ENCODE measurements at places on chromosomes 16 and 17.

- no peak for DNase-seq
These were observed 67.1 kb downstream of the ABCC1 start for GRCh38 chr16:16016388-16016964.

DNA sequence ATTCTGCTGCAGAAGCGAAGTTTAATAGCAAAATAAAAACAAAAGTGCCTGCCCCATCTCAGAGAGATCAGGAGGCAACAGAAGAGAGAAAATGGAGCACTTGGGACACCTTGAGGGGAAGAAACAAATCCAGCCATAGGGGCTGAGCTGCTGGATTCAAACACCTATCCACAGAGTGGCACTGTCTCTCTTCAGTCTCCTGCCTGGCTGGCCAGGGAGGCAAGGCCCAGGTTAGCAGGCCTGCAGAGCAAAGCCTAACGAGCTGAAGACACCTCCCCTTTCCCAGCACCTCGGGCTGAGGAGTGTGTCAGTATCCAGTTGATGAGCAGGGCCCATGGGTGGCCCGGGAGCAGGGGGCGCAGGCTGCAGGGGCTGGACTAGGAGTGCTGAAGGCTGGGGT lies 8.8 kb upstream of the KRT31 start:
- DNase-seq, result no peak

DNA sequence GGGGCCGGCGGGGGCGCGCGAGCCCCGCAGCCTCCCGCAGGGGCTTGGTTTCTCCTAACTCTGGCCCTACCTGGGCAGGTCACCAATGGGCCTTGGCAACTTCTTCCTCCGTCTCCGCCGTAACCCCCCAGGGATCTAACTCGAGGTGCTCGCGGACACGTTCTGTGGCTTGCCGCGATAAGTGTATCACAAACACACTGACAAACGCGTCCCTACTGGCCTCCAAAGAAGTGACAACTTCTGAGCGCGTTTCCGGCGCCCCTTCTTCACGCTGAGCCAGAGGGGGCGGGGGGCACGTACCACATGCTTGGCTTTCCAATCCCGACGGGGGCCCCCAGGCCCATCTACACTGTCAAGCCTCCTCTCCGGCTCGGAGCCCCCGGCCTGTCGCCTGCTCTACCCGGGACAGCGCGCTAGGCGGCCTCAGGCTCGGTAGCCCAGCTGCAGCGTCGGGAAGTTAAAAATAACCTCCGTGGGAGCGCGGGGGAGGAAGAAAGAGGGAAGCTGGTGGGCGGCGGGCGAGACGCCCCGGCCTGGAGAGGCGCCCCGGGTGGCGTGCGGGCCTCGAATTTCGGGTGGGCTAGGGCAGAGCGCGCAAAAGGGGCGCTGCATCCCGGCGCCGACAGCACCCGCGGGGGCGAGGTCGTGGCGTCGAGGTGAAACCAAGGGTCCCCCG lies 725 bp upstream of the SPHK1 start:
- DNase-seq, result peak; percentile 25

GRCh38 chr17:82280537-82280936 lies 7.0 kb upstream of the CSNK1D start:
- DNase-seq, result no peak

GRCh38 chr17:37024181-37024637 lies 75.5 kb downstream of the AATF start:
- DNase-seq, result no peak

DNA sequence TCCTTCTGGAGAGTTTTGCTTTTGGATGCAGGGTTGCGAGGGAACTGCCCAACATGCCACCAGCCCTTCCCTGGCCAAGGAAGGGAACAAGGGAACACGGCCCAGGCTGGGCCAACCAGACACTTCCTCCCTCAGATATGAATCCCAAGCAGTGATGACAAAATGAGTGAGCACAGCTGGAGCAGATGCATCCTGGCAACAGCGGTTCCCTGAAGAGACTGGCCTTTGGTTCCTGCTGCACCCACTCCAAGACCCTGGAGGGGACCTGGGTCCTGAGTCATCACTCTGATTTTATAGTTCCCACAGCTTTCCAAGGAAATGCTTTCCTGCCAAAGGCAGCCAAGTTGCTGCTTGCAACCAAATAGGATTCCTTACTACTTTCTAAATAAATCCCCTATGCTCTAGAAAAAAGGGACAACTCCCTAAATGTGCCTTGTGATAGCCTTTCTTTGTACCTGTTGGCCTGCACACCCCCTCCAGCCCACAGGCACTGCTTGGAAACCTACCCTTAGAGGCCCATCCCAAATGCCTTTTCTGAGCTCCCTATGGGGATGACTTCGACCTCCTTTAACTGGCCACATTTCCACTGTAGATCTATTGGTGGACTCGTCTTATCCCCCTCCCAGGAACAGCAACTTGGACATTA lies 5.3 kb downstream of the ST3GAL2 start:
- no peak for DNase-seq

DNA sequence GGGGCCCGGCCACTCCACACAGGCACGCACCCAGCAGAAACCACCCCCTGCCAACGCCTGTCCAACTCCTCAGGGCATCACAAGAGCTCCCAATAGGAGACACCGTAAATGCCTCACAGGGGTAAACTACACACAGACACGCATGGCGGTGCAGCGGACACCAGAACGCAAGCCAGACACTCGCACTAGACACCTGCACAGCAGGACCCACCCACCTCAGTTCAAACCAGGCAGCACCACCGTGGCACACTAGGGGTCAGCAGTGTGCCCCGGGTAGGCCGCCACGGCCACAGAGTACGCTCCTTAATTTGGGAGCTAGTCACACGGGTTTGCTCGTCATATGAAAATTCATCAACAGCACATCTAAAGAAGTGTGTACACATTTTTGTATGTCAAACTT lies 3.4 kb downstream of the SLC38A10 start:
- DNase-seq, result peak; percentile 61

DNA sequence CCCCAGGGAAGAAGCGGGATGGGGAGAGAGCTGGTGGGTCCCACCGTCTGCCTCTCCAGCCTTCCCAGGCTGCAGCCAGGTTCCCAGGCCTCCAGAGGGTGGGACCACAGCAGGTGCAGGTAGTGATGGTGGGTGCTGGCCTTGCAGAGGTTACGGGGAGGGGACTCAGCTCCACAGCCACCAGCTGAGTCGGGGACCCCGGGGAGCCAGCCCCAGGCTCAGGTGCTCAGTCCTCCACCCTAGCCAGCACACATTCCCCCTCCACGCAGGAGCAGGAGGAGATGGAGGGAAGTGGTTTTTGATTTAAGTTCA lies 5.0 kb downstream of the TP53I13 start:
- no peak for DNase-seq
